ENCODE measurements at places on chromosomes 11 and 22.

DNA sequence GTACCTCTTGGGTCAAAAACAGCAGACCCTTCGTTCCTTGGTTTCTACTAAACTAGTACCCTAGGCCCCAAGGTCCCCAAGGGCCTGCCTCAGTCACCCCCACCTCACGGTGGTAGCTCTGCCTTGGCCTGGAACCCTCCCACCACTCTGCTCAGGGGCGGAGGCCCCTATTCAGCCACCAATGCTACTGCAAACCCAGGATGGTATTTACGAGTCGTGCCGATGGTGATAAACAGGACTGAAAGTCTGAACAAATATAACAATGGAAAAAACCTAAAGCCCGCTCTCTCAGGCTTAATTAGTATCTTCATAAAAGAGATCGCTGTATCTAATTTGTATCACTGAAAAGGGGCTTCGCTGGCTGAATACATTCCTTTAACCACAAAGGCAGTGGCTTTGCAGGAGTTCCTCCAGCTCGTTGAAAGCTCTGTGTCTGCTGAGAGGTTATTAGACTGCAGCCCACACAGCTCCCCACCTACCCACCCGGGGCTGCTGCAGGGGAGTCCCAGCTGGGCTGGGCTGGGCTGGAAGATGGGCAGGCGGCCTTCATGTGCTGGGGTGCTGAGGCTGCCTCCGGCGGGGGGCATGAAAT is 15.2 kb downstream of the SHISAL1 start:
- DNase-seq = no peak

- DNase-seq = no peak
These were observed 64.4 kb upstream of the FGF3 start for GRCh38 chr11:69883292-69884255.

- no peak for DNase-seq
These were observed 121.9 kb upstream of the HSD17B12 start for GRCh38 chr11:43558556-43559127.

DNA sequence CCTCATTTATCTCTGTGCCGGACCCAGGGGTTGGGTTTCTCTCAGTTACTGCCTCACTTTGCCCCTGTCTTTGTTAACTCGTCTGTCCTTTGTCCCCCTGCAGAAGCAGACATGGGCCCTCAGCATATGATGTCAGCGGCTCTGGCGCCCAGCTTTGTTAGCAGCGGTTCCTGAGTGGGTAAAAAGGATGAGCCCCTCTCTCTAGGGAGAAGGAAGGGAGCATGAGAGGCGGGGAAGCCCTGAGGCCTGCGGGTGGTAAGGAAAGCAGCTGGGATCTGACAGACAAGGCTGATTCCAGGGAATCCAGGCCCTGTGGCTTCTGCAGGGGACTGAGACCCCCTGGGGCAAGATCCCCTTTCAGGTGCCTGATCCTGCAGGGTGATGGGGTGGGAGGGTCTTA is 51.7 kb downstream of the MCM5 start:
- DNase-seq = no peak

- no peak for DNase-seq
These were observed 727.6 kb upstream of the LUZP2 start for GRCh38 chr11:23769214-23769613.

- DNase-seq = no peak
These were observed 28.6 kb downstream of the ALG8 start for GRCh38 chr11:78110830-78111229.

DNA sequence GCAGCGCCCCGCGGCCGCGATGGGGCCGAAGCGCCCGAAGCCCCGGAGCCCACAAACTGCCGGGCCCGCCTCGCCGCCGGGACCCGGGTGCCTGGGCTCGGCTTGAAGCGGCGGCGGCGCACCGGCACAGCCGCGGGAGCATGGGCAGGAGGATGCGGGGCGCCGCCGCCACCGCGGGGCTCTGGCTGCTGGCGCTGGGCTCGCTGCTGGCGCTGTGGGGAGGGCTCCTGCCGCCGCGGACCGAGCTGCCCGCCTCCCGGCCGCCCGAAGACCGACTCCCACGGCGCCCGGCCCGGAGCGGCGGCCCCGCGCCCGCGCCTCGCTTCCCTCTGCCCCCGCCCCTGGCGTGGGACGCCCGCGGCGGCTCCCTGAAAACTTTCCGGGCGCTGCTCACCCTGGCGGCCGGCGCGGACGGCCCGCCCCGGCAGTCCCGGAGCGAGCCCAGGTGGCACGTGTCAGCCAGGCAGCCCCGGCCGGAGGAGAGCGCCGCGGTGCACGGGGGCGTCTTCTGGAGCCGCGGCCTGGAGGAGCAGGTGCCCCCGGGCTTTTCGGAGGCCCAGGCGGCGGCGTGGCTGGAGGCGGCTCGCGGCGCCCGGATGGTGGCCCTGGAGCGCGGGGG is 346 bp downstream of the FJX1 start:
- DNase-seq = no peak

- DNase-seq = no peak
These were observed 6.8 kb upstream of the IL17REL start for GRCh38 chr22:50019316-50019715.

GRCh38 chr11:112793416-112793815 is 167.8 kb upstream of the NCAM1 start:
- no peak for DNase-seq

DNA sequence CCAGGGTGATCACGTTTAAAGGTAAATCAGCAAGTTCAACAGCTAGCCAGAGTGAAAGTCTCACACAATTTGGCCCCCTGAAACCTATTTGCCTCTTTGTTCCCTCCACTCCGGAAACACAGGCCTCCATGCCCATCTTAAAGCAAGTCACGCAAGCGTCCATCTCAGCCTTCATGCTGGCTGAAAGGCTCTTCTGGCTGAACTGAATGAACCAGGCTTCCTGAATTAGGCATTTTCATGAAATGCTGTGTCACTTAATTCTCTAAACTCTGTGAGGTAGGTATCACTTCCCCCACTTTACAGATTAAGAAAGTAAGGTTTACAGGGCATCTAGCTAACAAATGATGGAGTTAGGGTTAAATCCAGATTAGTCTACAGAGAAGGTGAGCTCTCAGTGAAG is 1.4 kb downstream of the SLC25A17 start:
- DNase-seq = no peak

DNA sequence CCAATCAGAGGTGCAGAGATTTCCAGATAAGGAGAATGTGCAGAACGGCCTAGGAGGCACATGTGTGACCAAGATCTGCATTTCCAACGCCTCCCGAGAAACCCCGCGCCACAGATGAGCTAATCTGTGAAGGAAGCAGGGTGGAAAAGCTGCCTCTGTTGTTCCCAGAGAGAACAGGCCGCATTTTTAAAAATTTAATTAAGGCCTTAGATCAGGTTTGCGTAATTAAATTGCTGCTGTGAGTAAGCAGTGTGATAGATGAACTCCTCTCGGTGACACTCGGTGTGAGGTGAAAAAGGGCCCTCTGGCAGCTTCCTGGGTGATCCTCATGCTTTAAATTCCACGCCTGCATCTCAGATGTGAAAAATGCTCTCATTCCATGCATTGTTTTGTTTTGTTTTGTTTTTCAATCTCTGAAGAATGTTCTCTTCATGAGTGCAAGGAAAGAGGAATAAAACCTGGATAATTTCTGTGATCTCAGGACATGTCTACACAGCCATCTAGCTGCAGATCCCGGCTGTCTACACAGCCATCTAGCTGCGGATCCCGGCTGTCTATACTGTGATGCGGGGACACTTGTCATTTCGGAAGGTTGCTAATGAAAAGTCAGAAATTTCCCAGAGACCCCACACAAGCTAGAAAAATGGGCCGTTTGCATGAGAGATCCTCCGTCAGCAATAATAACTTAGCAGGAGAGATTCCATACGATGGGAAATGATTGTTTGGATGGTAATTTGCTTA is 1398.9 kb downstream of the BRD1 start:
- no peak for DNase-seq

DNA sequence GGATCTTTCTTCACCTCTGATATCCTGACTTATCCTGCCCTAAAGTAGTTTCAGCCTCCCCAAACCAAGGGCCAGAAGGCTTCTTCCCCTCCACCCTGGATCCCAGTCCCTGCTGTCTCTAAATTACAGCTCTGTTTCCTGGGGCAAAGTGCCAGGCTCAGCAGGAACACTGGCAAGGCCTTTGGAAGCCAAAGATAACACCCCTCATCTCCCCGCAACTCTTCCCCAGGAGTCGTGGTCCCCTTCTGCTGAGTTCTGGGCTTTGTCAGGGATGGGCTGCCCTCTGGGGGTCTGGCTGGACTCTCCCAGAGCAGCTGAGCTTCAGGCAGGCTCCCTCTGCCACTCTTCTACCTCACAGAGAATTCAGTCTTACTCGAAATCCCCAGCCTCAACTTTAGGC is 53.8 kb upstream of the AMPD3 start:
- no peak for DNase-seq

DNA sequence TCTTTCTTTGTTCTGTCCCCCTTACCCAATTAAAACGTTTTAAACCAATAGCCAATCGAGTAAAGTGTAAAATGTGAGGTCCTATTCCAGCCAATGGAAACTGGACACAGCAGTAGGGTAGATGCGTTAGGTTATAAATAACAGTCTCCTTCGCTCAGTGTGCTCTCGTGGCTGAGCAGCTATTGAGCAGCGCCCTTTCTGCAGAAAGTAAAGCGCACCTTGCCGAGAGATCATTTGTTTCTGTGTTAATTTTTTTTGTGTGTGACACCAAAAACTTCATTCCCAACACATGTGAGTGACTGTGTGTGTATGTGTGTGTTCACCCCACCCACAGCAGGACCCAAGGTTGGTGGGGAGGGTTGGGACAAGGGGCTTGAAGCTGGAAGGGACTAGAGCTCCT is 7.2 kb upstream of the TTLL1 start:
- no peak for DNase-seq

GRCh38 chr11:59141673-59142460 is 789 bp upstream of the FAM111A start:
- DNase-seq = no peak

DNA sequence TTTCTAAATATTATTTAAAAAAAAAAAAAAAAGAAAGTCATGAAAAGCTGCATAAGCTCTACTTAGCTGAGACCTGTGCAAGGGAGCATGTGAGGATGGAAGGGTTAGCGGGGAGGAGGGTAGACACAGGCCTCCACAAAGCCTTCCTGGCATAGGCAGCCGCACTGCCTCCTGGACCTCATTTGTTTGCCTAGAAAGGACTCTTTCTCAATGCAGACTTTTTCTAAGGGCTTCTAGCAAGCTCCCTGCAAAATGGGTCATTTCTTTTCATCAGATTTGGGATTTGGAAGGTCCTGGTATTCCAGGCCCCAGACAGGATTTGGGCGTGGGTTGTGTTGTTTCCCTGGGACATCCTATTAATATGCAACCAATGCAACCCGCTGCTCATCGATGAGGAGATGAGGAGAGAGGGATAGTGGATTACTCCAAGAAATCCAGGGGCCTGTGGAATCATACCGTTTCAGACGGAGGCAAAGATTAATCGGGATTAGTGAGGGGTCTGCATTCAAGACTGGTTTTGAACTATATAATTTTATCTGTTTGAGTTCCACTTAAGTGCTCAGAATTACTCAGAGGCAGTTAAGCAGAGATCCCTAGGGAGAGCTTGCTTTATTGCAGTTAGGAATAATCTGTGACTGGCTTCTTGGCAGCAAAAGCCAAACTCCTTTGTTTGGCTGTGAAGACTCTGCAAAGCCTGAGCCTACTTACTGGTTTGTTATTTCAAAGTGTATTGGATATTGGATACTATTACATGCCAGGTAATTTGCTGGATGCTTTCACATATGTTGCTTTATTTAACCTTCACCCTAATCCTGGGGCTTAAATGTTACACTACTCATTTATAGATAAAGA is 106.9 kb upstream of the NAV2 start:
- DNase-seq = no peak

DNA sequence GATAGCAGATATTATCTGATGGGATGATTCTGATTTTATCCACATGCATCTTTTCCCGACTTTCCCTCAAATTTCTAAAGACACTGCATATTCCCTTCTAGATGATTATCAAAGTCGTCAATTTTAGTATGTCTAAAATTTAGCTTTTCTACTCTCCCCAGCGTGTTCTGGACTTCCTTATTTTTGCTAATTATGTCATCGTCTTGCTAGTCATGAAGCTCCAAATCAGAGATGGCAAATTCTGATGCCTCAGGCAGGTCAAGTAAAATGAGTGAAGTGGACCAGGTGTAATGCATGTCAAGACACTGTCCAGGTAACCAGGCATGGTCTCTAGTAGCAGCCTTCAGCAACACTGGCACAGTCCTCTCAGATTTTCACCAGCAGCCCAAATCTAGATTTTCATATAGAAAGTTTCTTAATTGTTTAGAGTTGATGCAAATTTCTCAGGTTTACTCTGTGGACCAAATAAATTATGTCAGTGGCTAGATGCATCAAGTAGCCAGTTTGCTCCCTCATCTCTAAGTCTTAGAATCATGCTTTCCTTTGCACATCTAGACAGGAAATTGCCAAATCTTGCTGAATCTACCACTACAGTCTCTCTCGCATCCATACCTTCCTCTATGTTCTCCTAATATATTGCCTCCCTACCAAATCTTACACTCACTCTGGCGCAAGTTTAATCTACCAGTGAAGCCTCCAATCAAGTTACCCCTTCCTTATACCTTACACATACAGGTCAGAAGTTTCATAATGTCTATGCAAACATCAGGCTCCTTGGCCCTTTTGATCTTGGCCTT is 10.6 kb downstream of the HSD17B12 start:
- no peak for DNase-seq

DNA sequence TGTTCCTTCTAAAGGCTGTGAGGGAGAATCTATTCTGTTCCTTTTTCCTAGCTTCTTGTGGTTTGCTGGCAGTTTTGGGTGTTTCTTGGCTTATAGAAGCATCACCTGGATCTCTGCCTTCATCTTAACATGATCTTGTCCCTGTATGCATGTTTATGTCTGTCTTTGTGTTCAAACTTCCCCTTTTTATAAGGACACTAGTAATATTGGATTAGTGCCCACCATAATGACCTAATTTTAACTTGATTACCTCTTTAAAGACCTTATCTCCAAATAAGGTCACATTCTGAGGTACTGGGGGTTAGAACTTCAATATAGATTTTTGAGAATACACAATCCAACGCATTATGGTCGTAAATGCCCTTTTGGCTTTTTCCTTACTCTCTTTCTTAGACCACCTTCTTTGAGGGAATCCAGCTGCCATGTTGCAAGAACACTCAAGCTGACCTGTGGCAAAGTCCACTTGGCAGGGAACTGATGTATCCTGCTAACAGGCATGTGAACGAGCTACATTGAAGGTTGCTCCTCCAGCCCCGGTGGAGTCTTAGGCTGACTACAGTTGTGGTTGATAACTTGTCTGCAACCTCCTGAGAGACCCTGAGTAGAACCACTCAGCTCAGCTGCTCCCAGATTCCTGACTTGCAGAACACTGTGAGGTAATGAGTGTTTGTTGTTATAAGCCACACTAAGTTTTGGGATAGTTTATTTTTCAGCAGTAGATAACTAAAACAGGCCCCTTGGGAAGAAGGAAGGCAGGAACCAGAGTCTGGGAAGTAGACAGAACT is 127.1 kb upstream of the OR9Q1 start:
- DNase-seq = no peak

DNA sequence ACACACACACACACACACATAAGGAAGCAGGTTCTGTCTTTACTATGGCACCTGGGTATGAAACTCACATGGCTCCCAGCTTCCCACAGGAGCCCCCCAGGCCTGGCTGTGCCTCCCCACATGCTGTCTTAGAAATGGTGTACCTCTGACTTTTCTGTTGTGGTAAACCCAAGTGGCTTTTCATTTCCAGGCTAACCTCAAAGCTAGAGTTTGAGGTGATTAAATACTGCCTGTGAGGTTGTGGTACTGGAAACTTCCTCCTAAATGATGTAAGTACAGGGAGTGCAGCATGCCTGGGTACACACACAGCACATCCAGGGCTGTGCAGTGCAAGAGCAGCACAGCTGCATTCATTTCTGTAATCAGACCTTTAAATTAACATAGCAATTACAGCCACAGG is 34.4 kb downstream of the ME3 start:
- DNase-seq = no peak

All from stimulated activated CD8-positive, alpha-beta memory T cell treated with anti-CD3 and anti-CD28 coated beads, Interleukin-2, amount 100 ng/mL, for 48 hours (primary cell).